CD8-positive, alpha-beta T cell (primary cell): ENCODE measurements at places on chromosomes 11 and 22. TPM values are rescaled to one million over a fixed set of nuclear protein-coding genes. Genes with fewer than 3 reads are reported as not detected.

DNA sequence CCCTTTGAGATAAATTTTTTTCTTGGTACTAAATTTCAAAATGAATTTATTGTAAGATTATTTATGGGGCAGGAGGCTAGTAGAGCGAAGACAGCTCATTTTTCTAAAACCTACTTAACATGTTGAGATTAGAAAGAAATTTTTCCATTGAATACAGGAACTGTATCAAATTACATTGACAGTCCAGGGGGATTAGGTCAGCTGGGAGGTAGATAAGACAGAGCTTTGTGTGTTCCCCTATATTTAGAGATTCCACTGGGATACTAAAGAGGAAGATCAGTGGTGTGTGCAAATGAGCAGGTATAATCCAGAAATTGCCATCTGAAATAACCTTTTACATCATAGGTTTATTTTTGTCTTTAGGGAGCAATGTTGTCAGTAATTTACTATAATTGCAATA is 32.1 kb downstream of the ENDOD1 start:
- DNase-seq = no peak

- no peak for DNase-seq
Observed at GRCh38 chr22:48428631-48429371, 1398.9 kb downstream of the BRD1 start.

GRCh38 chr11:119580081-119580480 is 148.9 kb downstream of the NECTIN1 start:
- no peak for DNase-seq

- no peak for DNase-seq
Observed at GRCh38 chr11:62726915-62727164, 417 bp downstream of the HNRNPUL2 start.

DNA sequence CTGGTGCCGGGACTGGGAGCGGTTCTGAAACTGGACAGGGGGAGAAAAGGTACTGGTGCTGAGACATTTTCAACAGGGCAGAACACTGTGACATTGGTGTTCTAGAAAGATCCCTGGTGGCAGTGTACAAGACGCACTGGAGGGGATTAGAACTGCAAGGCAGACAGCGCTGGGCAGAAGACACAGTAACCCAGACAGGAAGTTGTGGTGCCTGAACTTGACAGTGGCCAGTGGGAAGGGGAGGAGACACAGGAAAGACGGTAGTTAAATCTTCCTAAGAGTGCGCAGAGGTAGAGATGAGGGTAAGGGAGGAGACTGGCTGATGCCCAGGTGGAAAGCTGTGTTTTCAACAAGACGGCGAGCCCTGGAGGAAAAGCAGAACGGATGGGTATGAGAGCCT is 24.5 kb downstream of the FAM227A start:
- no peak for DNase-seq

- DNase-seq = no peak
Observed at GRCh38 chr11:2724104-2724503, 24.3 kb upstream of the KCNQ1OT1 start.

Gene MYRF
- 0.67 TPM for total RNA-seq

Gene NAALADL1
- 6.1 TPM for total RNA-seq

Gene ISX
- not detected for total RNA-seq
